ENCODE measurements at places on chromosomes 2 and 18.

DNA sequence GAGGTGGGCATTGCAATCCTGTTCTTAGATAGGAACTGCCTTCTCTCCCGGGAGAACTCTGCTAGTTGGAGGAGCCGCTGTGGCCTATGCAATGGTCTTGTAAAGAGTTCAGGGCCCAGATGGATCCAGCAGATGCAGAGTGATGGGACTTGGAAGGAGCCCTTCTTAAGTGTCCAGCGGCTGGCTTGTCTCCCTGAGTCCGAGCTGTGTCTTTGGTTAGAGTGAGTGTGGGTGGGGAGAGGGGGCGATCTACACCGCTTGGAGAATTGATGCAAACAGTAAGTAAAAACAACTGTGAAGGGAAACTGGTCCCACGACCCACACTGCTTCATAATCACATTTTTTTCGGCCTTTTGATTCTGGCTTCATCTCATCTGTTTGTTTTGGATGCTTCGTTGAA lies 89.8 kb upstream of the CYRIA start:
- DNase-seq: no peak

DNA sequence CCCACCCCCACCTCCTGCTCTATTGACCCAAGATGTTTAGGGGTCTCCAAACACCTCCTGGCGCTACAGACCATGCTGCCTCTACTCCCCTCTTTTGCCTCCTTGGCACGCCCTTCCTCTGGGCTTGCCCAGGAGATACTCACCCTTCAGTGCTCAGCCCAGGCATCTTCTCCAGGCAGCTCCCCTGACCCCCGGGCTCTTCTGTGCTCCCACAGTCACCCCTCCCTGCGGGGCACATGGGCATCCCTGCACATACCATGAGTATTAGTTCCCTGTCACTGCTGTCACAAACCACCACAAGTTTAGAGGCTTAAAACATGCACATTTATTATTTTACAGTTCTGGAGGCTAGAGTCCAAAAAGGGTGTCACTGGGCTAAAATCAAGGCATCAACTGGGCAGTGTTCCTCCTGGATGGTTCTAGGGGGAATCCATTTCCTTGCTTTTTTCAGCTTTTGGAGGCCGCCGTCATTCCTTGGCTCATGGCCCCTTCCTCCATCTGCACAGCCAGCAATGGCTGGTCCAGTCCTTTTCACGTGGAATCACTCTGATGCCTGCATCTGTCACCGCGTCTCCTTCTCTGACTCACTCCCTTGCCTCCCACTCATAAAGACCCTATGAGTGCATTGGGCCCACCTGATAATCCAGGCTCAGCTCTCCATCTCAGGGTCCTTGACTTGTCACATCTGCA lies 230.4 kb upstream of the COPS8 start:
- DNase-seq: no peak

DNA sequence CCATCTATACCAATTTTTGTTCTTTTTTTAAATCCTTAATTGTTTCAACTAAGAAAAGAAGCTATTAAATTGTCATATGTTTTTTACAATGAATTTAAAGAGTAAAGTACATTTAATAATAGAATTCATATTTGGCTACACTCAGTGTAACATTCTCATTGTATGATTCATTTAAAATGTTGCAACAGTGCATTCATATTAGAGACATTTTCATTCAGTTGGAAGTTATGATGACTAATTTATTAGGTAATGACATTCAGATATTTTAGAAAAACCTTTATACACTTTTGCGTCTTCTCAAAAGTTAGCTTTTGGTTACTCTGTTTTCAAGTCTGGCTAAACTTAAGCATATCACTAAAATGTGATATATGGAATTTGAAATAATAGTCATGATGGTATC lies 887.5 kb upstream of the NRXN1 start:
- no peak for DNase-seq

DNA sequence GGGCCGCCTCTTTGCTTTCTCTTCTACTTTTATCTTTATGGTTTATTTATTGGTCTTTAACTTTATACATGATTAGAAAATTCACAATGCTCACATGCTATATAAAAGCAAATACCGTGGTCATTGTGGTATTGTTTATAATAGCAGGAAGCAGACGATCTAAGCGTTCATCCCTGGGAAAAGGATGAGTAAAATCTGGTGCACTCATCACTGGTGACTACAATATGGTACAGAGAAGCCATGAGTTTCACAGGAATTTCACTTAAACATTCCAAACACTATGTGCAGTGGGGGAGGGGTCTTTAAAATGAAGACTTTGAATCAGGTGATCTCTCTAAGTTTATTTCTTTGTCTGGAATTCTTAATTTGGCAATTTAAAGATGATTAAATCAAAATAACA lies 97.9 kb downstream of the SCN3A start:
- DNase-seq: no peak

GRCh38 chr2:35035883-35036282 lies 1319.7 kb upstream of the CRIM1 start:
- no peak for DNase-seq
